ENCODE measurements at places on chromosomes 5 and 9. TPM values are rescaled to one million over a fixed set of nuclear protein-coding genes. Genes with fewer than 3 reads are reported as not detected.

- H3K36me3 ChIP-seq = no peaks in the 10 kb centered on the region
- no peak overlapping the region for H3K4me3 ChIP-seq
- DNase-seq = no peak
- no peaks in the 10 kb centered on the region for H3K27me3 ChIP-seq
- H3K4me1 ChIP-seq = no peaks in the 10 kb centered on the region
These were observed 6.8 kb upstream of the SH3TC2 start for GRCh38 chr5:149069711-149070110.

- H3K36me3 ChIP-seq = peaks cover 5% of the 10 kb centered on the region
- H3K27me3 ChIP-seq = no peaks in the 10 kb centered on the region
- no peak overlapping the region for H3K4me3 ChIP-seq
- no peak for DNase-seq
- H3K4me1 ChIP-seq = peaks cover 11% of the 10 kb centered on the region
These were observed 15.9 kb downstream of the MAN2A1 start for GRCh38 chr5:109705596-109705995.

DNA sequence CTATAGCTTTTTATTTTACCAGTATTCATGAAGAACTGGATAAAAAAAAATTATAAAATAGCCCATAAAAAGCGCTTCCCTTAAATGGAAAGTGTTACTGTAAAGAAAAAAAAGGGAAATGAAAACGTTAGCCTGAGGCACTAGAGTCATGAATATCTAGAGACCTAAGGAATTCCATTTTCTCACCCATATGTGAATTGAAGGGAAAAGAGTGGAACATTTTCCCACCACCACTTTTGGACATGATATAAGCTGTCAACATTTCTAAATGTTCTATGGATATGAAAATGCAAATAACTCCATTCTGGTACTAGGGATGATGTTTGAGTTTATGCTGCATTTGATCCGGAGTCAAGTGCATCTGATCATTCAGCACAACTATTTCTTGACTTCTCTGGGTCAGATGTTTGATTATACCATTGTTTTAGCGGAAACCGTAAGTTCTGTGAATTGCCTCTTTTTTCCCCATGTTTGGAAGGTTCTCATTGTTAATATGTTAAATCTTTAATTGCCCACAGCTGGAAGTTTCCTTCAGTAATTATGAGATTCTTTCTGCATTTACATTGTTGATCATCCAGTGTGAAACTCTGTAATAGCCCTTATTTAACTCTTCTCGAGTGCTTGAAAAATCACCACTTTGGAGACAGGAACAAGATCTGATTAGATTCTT is 467.4 kb upstream of the SEMA6A start:
- H3K36me3 ChIP-seq = no peaks in the 10 kb centered on the region
- peak overlapping the region; percentile 76 for H3K27ac ChIP-seq
- H3K4me1 ChIP-seq = peaks cover 8% of the 10 kb centered on the region
- H3K27me3 ChIP-seq = no peaks in the 10 kb centered on the region
- peak overlapping the region; percentile 2 for H3K4me3 ChIP-seq
- DNase-seq = no peak

SPOCK1 gene
- 10.9 TPM for total RNA-seq

DMRT3 gene
- total RNA-seq = not detected

NUTM2G gene
- 0.57 TPM for total RNA-seq
